ENCODE measurements at places on chromosomes 2 and 18.

GRCh38 chr2:56208380-56208779 is 24.6 kb downstream of the CCDC85A start:
- no peak for DNase-seq

DNA sequence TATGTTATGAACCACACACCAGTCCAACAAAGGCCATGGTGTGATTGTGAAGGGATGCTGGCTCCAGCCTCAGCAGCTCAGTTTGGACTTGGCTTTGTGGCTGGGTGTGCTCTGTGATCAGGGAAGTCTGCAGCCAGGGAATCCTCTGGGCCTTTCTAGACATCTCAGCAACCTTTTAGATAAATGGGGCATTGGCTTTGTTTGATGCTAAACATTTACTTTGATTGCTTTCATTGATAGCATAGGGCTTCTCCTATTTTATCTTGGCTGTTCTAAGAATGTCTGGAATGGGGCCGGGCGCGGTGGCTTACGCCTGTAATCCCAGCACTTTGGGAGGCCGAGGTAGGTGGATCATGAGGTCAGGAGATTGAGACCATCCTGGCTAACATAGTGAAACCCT is 104.5 kb downstream of the VAPA start:
- no peak for DNase-seq

- DNase-seq: no peak
These were observed 15.3 kb upstream of the IL36G start for GRCh38 chr2:112962308-112963175.

DNA sequence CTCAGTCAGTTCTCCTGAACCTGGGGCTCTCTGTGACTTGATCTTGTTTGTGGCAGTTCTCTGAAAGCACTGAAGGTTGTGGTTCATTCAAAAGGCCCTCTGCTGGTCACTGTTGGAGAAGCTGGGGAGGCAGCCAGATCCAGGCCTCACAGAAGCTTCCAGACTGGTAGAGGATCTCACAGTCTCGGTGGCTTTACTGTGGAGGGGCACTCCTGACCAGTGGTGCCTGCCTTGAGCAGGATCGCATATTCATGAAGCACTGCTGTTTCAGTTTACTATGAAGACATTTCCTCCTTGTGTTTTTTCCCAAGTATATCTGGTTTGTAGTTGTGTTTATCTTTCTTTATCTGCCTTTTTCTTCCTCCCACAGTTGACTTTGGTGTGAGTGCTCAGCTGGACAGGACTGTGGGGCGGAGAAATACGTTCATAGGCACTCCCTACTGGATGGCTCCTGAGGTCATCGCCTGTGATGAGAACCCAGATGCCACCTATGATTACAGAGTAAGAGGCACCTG is 133.9 kb downstream of the MAP4K4 start:
- peak; percentile 25 for DNase-seq

DNA sequence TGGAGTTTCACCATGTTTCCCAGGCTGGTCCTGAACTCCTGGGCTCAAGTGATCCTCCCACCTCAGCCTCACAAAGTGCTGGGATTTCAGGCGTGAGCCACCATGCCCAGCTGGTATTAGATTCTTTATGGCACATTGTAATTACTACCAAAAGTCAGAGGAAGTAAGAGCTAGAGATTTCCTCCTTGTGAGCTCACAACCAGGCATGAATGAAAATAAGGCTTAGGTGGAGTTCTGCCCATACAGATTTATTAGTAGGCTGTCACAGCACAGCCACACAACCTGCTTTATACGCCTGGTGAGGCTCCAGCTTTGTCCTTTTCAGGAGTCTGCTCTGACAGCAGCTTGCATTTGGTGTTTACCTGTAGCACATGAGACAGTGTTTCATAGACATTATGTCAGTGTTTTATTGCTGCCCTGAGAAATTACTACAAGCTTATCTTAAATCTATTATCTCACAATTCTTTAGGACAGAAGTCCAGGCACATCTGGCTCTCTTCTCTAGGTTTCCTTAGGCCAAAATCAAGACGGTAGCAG is 156.6 kb downstream of the TANC1 start:
- DNase-seq: no peak

DNA sequence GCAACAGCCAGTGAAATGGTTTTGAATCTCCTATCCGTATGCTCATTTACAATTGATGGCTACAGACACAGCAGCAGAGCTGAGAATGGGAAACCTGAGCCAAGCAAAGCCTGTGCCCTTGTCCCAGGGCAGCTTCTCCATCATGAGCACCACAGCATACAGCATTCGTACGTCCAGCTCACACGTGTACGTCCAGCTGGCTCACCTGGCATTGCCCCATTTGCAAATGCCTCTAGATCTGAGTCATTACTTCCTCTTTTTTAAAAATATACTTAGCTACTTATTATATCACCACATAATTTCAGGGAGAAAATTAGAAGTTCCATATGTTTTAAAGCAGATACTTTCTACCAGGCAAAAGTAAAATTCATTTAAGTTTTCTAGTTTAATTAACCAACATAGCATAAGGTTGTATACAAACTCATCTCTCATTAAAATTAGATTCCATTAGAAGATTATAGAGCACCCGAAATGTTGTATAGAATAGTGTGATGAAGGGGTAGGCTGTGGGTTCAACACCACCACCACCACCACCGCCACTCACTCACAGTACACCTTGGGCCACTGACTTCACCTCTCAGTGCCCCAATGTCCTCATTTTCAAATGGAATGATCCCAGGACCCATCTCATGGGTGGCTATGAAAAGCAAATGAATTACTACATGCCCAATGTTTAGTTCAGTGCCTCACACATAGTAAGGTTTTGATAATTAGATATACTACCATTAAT is 31.4 kb upstream of the TMEM177 start:
- DNase-seq: no peak

- no peak for DNase-seq
These were observed 22.1 kb upstream of the TEX51 start for GRCh38 chr2:126876631-126877030.

GRCh38 chr2:74690571-74690970 is 36.5 kb downstream of the SEMA4F start:
- DNase-seq: no peak

DNA sequence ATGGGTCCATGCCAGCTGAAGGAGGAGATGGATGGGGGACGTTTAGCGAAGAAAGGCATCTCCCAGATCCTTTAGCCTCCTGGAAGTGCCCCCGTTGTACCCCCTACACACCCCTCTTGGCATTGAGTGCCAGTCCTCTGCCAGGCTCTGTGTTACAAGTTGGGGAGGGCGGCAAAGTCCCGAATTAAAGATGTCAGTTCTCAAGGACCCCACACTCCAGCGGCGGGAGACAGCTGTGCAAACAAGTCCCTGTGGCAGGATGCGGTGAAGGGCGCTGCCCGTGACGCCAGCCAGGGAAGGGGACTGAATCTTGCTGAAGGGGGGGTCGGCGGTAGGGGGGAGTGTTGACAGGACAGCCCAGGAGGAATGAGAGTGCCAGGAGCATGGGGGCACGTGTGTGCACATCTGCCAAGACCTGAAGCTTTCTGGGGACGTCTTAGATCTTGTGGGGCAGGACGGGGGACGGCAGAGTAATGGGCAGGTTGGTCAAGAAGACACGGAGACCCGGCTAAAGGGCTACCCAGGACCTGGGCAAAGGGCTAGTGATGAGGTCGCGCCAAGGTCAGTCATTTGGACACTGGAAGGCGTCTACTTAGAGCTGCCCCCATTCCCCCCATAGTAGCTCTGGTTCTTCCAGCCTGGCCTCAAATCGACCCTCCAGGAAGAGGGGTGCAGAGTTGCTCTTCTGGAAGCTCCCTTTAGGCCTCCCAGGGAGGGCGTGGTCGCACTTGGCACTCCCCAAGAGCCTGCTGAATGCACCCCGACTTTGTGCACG is 2.8 kb upstream of the CTDSP1 start:
- DNase-seq: peak; percentile 41

DNA sequence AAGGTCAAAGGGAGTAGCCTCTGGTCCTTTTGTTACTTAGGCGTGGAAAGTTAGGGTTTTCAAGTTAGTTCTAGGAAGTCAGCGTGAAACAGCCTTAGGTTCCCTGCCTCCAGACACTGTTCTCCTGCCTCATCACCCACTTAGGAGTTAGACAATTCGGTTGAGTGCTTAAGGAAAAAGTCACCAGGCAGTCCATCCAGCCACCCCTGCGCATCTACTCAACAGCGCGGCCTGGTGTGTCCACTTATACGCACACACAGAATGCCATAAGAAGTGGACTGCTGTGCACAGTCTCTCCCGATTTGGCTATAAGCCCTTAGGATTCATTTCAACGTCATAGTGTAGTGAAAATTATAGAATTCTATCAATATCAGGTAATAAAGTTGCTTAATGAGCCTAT is 470.8 kb upstream of the TNP1 start:
- DNase-seq: no peak

- DNase-seq: no peak
These were observed 40.4 kb upstream of the SMAD2 start for GRCh38 chr18:47970664-47971531.

DNA sequence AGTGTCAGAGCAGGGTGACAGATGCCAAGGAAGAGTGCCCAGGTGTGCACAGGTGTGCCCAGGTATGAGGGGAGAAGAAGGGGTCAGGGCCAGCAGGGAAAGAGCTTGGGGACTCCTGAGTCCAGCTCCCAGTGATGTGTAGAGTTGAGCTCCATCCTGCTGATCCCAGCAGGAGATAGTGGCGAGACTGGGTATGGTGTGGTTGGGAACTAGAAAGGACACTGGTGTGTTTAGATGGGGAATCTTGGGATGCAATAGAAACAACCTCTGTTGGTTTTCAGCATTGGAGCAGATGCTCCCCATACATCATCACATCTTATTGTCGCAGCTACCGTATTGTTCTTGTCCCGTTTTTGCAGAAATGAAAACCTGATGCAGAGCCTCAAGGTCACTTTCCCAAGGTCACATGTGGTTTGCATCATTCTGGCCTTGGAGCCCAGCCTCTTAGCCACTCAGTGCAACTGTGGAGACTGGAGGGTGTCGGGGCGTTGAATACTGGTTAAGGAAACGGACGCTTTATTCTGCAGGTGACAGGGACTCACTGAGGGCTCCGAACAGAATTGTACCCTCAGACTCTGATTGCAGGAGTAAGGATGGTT is 166.7 kb downstream of the AGAP1 start:
- no peak for DNase-seq

Measured in stimulated activated CD8-positive, alpha-beta memory T cell treated with anti-CD3 and anti-CD28 coated beads, Interleukin-4, amount 100 ng/mL, for 4 hours (primary cell).